ENCODE measurements at places on chromosomes 4 and X. TPM values are rescaled to one million over a fixed set of nuclear protein-coding genes. Genes with fewer than 3 reads are reported as not detected.

The KLB gene
- total RNA-seq: not detected

The SUPT20HL2 gene
- total RNA-seq: not detected

The SULT1E1 gene
- total RNA-seq: not detected

The SORCS2 gene
- 25.7 TPM for total RNA-seq

The TRO gene
- 83.9 TPM for total RNA-seq

- DNase-seq: no peak
These were observed 165.1 kb upstream of the TTC29 start for GRCh38 chr4:147110473-147111367.

GRCh38 chrX:21960569-21961541 is 20.3 kb downstream of the SMS start:
- DNase-seq: no peak

- DNase-seq: no peak
These were observed 34.4 kb downstream of the BBS12 start for GRCh38 chr4:122766950-122767349.

DNA sequence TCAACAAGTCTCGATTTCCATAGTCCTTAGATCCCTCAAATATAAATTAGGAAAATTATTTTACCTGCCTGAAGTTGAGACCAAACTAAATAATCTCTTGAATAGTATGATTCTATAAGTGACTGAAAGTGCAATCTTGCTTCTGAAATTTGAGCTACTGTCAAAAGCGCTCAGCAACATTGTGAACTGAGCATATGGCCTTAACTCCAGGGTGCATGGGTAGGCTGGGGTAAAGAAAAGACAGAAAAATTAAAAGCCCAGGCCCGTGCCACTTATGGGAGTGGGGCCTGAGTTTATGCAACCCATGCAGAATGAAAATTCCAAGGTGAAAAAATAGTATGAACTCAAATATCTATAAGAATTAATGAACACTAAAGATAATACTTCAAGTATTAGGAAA is 9.8 kb downstream of the PGRMC2 start:
- no peak for DNase-seq

GRCh38 chr4:182093935-182094334 is 149.3 kb upstream of the TENM3 start:
- DNase-seq: no peak

- DNase-seq: no peak
These were observed 764.7 kb upstream of the FRG1 start for GRCh38 chr4:189176002-189176401.

- DNase-seq: peak; percentile 92
These were observed 173.4 kb upstream of the GALNT7 start for GRCh38 chr4:172995161-172995560.

- peak; percentile 53 for DNase-seq
These were observed 8.5 kb downstream of the OGT start for GRCh38 chrX:71541210-71542022.

Measured in astrocyte (in vitro differentiated cells and primary cell).